Activated naive CD4-positive, alpha-beta T cell (primary cell): ENCODE measurements at places on chromosomes 16 and 17.

DNA sequence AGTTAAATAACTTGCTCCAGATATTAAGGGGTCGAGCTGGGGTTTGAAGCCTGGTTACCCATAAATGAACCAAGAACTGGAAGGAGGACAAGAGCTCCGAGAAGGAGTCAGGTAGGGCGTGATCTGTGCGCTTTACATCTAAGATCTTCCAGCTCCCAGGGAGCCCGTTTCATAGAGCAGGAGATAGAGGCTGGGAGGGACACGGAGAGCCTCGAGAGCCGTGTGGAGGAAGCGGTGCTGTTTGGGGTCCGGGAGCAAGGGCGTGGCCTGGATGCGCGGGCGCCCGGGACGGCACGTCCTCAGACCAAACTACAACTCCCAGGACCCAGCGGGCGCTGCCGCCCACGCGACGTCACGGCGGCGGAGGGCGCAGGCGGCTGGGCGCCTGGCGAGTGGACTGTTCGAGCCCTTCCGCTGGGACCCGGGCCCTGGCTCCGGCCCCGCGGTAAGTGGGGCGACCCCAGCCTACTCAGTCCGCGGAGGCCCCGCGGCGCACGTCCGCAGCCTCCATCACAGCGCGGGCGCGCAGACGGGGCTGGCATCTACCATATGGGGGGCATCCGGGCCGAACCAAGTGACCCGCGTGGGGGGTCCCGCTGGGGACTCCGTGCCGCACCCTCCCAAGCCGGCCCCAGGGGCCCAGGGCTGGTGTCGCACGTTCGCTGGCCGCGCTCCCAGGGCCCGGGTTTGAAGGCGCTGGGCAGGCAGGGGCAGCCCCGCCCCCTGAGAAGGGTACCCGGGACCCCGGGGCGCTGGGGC, at the start of gene BCKDK:
Gene BCKDK (plus strand): TSS at position 352 of the 759 bp plus-strand sequence. CDS start 838 bp downstream, outside the sequence.
- peak; percentile 16 for DNase-seq

GRCh38 chr16:77396461-77396860, 38.4 kb downstream of the ADAMTS18 start:
- DNase-seq = no peak

GRCh38 chr17:3751836-3752235, 28.1 kb downstream of the HASPIN start:
- no peak for DNase-seq

GRCh38 chr17:13590441-13590840, 11.3 kb downstream of the HS3ST3A1 start:
- DNase-seq = no peak

- peak; percentile 15 for DNase-seq
Measured at GRCh38 chr16:74700438-74701225, at the start of gene MLKL. TSS of gene MLKL (minus strand) at chr16:74700862. CDS start at chr16:74695757, 5,105 bp downstream.
